ENCODE measurements at places on chromosomes 5 and 9. TPM values are rescaled to one million over a fixed set of nuclear protein-coding genes. Genes with fewer than 3 reads are reported as not detected.

Gene ADAM19
- total RNA-seq: 3.5 TPM

Gene IRX1
- 19.7 TPM for total RNA-seq

Gene EPB41L4B
- 16.0 TPM for total RNA-seq

Gene ZCCHC9
- 34.4 TPM for total RNA-seq

Gene PRUNE2
- 14.7 TPM for total RNA-seq

Gene CDC25C
- total RNA-seq: 0.64 TPM

Gene PCDHGA4
- 6.4 TPM for total RNA-seq

Gene FAM200C
- 5.6 TPM for total RNA-seq

Gene SAXO1
- 0.29 TPM for total RNA-seq
